ENCODE measurements at places on chromosomes 12 and 14.
A peak's percentile ranks its signal among the peaks of the same experiment; 100 is the strongest.

GRCh38 chr12:42448841-42449240, 122.9 kb downstream of the PPHLN1 start:
- DNase-seq = no peak

DNA sequence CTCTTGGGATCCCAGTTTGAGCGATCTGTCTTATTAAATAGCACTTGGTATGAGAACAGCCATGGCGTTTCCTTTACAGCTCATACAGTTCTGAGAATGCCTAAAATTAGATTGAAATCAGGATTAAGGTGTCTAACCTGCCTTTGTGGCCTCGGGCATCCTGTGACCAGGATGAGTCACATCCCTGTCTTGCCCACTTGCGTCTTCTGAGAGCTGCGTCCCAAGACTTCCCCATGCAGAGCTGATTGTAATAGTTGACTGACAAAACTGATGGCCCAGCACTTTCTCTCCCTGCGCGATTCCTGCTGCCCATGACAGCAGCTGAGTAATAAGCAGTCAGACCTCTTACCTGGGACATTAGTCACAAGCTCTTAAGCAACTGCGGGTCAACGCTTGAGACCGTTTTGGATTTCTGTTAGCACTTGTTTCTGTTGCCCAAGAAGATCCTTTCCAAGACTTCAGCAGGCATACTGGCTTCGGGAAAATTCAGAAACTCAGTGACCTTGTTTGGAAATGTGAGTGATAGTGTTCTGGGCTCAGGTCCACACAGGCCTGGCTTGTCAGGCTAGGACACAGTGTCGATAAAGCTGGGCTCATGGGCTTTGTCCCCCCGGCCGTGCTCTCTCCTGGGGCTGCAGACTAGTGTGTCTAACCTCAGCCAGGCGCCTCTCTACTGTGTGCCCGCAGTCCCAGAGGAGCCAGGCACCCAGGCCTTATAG, 169.9 kb upstream of the HIF1A start:
- DNase-seq = peak; percentile 100

GRCh38 chr12:89879766-89880165, 171.1 kb upstream of the ATP2B1 start:
- DNase-seq = no peak

DNA sequence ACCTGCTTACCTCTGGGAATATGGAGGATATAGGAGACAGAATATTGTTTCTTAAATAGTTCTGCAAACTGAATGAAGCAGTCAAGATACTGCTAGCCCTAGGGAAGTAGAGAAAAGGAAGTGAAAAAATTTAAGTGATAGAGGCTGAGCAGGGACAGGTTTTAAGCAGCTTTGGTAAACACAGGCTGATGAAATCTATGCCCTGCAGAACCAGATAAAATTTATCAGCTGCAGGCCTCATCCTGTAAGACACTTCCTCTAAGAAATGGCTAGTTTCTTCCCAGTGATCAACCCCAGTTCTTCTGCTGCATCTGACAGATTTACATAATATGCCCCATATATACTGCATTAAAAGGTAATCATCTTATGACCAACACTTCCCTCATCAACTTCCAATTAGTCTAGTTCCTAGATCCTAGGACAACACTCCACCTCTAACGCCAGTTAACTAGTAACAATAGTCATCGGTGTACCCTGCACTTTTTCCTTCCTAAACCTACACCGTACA, 1.3 kb upstream of the ESYT1 start:
- DNase-seq = no peak

DNA sequence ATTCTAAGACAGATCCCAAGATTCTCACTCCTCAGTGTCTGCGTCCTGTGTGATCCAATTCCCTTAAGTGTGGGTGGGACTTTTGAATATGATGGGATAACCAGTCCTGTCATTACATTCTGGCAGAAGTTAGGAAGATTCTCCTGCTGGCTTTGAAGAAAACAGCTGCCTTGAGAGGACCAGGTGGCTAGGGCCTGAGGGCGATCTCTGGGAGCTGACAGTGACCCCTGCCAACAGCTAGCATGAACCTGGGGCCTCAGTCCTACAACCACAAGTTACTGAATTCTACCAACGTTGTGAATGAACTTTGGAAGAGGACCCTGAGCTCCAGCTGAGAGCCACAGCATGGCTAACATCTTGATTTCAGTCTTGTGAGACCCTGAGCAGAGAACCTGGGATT, 44.3 kb upstream of the HMGA2 start:
- DNase-seq = no peak

DNA sequence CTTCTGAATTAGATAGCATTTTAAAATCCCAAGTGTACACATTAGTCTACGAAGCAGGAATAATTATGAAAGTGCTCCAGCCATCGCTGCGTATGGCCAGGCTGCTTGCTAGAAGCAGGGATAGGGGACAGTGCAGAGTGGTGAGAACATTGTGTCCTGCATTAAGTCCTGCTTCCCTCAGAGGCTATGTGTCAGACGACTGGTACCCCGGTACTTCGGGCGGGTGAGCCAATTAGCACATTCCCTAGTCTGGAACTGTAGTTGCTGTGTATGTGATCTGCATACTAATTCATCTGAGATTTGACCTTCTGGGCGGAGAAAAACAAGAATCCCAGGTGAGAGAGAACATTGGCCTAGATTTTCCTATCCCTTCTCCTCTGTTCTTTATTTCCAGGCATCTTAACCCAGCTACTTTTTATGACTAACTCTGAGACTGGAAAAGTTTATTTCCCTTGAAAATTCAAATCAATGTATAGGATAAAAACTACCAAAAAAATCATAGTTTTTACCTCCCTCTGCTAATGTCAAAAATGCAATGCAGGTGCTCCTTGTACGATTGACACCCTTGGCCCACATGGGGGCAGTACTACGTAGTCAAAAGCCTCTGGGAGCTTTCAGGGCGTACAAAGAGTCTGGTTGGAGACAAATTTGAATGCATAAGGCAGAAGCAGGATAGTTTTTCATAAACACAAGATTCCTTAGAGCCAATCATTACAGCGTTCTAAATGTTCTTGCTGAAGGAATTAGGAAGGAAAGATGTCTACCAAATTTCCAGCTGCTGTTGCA, 764.3 kb downstream of the NOVA1 start:
- no peak for DNase-seq

DNA sequence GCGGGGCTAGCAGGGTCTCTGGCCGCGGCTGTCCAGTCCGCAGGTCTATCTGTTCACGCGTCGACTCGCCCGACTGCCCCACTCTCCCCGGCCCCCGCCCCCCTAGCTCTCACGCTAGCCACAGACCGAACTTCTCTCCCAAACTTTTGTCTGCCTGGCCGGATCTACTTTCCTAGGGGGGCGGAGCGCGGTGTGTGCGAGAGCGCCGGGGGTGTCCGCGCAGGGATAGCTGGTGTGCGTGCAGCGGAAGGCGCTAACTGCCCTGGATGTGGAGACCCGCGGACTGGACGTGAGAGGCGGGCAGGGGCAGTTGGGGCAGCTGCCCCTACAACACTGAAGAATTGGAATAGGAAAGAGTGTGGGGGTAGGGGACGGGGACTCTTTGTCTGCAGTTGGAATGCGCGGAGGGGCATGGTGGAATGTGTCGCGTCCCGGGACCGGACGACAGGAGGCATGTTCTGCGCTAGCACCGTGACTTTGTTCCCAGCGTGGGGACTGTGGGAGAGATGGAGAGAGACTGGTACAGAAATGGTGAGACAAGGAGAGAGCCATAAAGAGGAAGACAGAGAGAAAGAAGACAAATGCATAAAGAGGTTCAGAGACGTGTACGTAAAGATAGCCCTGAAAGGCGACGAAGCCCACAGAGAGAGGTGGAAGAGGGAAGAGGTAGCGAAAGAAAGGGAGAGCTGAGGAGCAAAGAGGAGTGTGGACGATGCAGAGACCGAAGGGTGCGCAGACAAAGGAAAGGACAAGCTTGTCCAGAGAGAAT, at the start of gene AJUBA:
AJUBA (minus strand) TSS at position 75 of the 769 bp plus-strand sequence. CDS start 285 bp downstream, outside the sequence.
- peak; percentile 92 for DNase-seq

- no peak for DNase-seq
These were observed 164.6 kb upstream of the SLC16A7 start for GRCh38 chr12:59431266-59431665.

DNA sequence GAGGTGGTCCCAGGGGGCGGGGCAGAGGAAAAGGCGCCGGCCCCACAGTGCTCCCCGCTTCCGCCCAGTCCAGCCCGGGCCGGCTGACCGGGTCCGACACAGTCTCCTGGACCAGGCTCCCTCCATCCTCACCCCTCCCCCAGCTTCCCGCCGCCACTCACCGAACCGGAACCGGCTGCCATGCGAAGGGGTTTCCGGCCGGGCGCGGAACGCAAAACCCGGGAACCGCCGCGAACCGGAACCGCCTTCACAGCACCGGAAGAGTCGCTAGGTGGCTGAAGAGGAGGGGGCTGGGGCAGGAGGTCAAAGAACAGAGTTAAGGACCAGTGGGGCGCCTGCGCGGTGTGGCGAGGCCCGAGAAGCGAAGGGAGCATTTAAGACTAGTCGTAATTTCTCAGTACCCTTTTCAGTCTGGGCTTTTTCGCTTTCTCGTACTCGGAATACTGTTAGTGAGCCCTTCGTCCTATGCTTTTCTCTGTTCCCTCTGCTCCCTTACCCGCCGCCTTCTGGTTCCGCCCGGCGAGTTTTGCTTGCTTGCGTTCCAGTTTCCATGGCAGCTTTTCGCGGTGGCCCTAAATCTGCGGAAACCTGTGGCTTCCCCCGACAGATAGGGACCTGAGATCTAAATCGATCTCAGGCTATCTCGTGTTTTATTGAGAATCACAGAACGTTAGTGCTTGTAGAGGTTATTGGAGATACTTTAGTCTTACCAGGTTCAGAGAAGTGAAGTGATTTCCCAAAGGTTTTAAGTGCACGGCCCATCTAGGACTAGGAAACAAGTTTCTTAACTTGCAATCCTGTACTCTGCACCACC, at the start of gene SENP1:
SENP1 (minus strand) TSS at position 213 of the 814 bp plus-strand sequence. CDS start 4,607 bp downstream, outside the sequence.
- DNase-seq = peak; percentile 85

DNA sequence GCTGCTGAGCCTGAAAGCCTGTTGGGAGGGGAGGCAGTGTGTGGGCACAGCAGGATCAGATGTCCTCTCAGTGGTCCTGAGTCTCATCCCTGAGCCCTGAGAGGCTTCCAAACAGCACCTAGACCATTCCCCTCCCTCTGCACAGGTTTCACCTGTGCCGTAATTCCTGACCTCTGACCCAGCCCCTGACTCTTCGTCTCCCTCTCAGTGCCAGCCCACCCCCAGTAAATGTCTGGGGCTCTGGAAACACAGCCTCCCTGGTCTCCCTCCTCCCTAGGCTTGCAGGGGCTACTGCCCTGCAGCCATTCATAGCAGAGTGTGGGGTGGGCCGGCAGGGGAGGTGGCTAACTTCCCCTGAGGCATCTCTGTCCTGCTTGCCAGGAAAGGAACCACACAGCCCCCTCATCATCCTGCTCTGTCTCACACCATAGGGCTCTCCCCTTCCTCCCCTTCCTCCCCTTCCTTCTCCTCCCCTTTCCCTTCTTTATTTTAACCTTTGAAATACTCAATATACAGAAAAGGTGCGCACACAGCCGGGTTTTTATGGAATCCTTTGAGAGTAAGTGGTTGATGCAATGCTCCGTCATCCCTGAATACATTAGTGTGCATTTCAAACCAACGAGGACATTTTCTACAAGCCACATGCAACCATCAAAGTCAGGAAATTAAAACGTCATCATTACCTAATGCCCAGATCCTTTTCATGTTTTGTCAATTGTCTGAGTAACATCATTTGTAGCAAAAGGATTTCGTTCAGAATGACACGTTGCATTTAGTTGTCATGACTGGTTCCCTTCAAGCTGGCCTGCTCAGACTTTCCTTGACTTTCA, 67.0 kb downstream of the PRMT8 start:
- DNase-seq = no peak

GRCh38 chr12:121894633-121895032, 6.0 kb downstream of the PSMD9 start:
- no peak for DNase-seq

GRCh38 chr12:121489874-121490273, 90.0 kb downstream of the RNF34 start:
- DNase-seq = no peak

DNA sequence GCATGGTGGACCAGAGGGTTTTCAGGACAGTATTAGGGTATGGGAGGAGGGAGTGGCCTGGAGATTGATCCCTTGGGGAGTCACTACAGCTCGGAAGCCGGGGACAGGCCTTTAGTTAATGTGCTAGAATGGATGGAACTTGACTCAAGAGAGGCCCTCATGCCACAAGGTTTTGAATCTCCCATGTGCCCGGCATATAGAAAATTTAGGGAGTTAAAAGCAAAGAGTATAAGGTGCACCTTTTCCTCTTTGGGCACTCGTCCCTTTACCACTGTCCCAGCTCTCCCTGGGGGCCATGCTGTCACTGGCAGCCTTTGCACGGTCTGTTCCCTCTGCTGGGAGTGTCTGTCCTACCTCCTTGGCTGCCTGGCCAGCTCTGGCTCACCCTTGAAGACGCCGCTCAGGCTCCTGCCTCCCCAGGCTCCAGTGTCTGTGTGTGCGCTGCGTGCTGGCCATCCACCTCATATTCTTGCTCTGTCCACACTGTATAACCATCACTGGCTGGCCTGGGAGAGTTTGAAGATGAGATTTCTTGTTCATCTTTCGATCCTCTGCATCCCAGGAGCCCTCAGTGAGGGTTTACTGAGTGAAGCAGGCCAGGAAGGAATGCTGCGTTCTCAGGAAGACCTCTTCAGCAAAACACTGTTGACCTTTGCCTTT, 161.3 kb downstream of the ZFP36L1 start:
- no peak for DNase-seq

DNA sequence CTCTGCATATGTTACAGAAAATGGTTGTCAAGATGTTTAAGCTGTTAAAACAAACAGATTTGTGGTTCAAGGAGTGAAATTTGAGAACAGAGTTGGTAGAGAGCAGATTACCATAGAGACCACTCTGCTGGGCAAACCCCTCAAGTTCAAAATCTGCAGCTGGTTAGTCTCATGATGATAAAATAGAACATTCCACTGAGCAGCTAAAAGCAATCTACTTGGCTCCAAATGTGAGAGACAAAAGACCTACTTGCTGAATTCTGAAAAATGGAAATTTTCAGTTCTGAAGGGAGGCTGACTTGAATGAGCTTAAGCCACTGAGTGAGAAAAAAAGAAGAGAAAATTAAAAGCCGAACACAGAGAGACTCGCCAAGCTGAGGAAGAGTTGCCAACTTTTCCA, 519.3 kb downstream of the NOVA1 start:
- DNase-seq = no peak

- DNase-seq = no peak
These were observed 162.7 kb downstream of the ETV6 start for GRCh38 chr12:11812241-11812585.

DNA sequence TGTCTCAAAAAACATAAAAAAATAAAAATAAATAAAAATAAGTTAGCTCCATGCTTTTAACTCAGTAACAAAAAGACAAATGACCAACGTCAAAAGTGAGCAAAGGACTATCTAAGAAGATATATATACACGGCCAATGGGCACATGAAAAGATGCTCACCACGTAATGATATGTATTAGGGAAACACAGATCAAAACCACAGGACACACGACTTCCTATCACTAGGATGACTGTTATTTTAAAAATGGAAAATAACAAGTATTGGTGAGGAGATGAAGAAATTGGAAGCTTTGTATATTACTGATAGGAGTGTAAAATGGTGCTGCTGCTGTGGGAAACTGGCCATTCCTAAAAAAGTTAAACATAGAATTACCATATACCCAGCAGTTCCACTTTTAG, 20.2 kb upstream of the P2RX7 start:
- DNase-seq = no peak

Data from mammary epithelial cell (primary cell).